ENCODE measurements at places on chromosomes 6 and 20.
A peak's percentile ranks its signal among the peaks of the same experiment; 100 is the strongest.

- DNase-seq = no peak
These were observed 16.5 kb downstream of the RTN4IP1 start for GRCh38 chr6:106612671-106613416.

DNA sequence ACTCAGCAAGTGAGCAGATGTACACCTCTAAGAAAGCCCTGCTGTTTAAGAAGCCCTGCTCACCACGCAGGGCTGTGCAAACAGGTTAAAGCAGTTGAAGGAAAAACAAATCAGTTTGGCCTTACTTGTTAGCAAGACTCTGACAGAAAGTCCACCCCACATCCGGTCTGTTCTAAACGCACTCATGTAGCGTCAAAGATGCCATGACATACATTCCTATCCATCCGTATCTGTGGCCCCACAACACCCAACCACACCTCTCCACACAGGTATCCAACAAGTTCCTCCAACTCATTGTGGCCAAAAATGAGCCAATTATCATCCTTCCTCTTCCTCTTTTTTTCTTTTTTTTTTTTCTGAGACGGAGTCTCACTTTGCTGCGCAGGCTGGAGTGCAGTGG is 22.8 kb upstream of the RAB22A start:
- no peak for DNase-seq

DNA sequence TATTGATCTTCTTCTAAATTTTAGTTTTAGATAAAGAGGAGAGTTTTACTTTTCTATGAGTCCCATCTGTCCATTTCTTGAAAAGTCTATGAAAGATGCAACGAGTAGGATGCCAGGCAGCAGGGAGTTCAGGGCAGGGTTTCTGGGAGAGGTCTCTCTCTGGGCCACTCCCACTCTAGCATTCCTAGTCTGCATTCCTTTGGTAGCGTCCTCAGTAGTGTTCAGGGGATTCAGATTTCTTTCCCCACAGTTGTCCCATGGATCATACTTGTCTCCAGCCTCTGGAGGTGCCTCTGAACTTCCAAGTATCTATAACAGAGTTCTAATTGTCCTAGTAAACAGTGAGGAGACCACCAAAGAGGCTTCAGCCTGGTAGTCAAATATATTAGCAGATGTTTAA is 225.3 kb downstream of the RIMS1 start:
- DNase-seq = no peak

- DNase-seq = no peak
These were observed 48.6 kb downstream of the ABHD12 start for GRCh38 chr20:25341716-25342680.

- DNase-seq = no peak
These were observed 127.9 kb downstream of the LMBRD1 start for GRCh38 chr6:69668916-69669315.

- no peak for DNase-seq
These were observed 1047.9 kb upstream of the MAP3K7 start for GRCh38 chr6:91634791-91635190.

DNA sequence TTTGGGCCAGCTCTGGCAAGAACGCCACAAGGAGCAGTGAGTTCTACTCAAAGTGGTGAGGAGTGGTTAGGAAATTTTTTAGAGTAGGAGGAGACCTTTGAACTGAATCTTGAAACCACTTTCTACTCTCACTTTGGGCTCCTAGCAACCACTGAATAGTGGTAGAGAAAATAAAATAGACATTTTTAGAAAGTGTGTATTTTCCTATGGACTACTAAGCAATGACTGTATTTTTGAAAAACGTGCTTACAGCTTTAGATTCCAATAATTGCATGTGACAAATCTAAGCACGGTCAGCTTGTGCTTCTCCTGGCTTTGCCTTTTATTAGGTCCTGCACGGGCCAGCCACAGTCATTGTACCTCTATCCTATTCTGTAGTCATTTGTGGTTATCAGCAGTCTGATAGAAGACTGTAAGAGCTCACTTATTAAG is 8.7 kb upstream of the IFNGR1 start:
- DNase-seq = no peak

- no peak for DNase-seq
These were observed 6.5 kb downstream of the ELOVL5 start for GRCh38 chr6:53342217-53342616.

DNA sequence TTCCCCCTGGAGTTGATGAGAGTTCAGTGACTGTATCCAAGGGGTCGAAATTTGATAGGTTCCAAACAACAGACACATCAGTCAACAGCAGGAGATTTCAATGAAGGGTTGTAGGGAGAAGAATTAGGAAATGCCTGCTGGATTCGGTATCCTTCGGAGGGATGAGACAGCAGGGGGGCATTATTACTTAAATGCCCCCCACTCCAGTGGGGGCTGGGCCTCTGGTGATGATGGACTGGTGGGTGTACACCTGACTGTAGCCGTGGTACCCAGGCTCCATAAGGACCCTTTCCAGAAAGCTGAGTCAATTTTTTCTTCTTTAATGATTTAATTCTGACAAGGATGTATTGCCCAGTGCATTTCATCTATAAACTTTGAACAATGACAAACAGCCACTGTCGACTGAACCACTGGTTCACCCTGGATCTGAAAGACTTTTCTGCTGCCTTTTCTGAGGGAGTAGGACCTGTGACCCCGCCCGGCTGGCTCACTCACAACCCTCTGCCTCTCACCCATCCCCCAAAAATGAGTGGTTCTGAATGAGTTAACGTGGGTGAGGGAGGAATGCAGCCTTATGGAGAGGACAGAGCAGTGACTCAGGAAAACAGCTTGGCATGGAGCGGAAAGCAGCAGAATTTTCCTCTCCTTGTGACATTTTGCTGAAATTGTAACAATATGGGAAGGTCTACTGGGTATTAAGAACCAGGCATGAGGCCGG is 41.0 kb downstream of the ZMYND8 start:
- DNase-seq = peak; percentile 26

DNA sequence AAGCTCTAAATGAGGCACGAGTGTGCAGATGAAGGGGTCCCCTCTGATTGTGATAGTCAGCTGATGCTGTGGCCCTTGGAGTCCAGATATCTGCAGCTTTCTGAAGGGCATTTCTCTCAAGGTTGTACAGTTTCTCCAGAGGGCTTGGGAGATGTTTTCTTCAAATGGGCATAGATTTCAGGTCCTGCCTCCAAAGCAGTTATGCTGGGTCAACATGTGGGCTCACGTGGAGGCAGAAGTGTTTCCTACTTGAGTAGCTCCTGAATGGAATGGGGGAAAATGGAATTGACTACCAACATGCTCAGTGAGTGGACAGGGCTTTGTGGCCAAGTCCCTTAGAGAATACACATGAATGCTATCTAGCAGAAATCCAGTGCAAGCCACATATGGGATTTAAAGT is 360.7 kb downstream of the SAMD5 start:
- DNase-seq = no peak

GRCh38 chr20:19758133-19758500 is at the start of gene RIN2:
Gene RIN2, plus strand, starts transcription at chr20:19758258. Its CDS starts 131,344 bp downstream, at chr20:19889602.
- peak; percentile 78 for DNase-seq

GRCh38 chr20:58824843-58825242 is 25.9 kb downstream of the GNAS-AS1 start:
- no peak for DNase-seq

GRCh38 chr20:11686820-11687543 is 230.7 kb upstream of the BTBD3 start:
- DNase-seq = peak; percentile 24

DNA sequence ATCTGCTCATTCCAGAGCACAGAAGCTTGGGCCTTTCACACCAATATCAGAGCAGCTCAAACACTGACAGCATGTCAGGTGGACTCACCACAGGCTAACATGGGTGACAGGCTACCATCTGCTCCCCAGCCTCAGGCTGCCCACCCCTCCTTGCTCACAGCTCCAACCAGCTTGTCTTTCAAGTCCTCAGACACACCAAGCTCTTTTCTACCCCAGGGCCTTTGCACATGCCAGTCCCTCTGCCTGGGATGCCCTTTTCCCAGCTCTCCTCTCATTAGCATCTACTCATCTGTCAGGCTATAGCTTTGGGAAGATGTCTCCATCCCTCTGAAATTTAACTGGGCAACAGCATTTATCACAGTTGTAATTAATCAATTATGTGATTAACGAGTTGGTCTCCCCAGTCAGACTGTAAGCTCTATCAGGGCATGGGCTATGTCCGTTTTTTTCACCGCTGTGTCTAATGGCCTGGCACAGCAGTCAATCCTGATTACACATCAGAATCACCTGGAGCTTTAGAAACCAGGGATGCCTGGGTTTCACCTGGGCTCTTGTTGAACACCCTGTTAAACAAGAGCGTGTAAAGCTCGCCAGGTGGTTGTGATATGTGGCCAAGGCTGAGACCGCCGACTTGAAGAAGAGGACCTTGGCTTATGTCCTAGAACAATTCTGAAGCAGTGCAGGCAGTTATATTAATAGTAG is 88.9 kb upstream of the MRPS10 start:
- no peak for DNase-seq

DNA sequence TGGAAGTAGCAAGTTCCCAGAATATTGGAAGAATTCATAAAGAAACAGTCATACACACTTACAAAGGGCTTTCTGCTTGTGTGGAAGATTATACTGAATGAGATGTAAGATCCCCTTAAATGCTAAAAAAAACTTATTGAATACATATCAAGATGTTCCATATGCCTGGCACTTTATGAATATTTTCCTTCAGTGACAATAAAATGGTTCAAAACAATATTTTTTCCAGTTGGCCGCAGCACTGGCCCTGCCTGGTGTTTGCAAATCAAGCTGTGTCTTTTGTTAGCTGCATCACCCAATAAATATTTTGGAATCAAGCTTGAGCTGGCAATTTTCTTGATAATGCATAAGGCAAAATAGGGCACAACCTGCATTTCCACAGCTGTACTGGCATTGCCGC is 51.2 kb downstream of the CFAP61 start:
- DNase-seq = no peak

- DNase-seq = peak; percentile 54
These were observed 13.5 kb upstream of the ZNF391 start for GRCh38 chr6:27374824-27375612.

GRCh38 chr6:12483712-12484111 is 193.6 kb downstream of the EDN1 start:
- no peak for DNase-seq

GRCh38 chr6:164184410-164184809 is 769.9 kb downstream of the QKI start:
- no peak for DNase-seq

DNA sequence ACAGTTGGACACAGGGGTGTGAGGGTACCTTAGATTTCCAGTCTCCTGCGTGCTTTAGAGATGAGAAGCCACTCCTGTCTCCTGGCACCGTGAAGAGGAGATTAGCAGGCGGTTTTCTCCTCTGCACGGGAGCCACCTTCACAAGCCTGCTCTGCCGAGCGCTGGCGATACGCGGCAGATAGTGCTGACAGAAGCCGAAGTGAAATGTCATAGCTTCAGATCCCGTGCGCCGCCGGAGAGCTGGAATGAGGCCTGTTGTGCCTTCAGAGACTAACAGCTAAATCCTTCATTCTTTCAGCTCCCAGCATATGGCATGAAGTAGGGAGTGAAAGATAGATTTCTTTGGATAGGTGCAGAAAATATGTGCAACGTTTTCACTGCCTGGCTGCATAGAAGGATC is 371.0 kb downstream of the TAF4 start:
- no peak for DNase-seq

GRCh38 chr20:58546756-58547622 is 31.8 kb upstream of the APCDD1L start:
- DNase-seq = no peak

GRCh38 chr20:22626496-22626895 is 42.1 kb upstream of the FOXA2 start:
- DNase-seq = no peak

DNA sequence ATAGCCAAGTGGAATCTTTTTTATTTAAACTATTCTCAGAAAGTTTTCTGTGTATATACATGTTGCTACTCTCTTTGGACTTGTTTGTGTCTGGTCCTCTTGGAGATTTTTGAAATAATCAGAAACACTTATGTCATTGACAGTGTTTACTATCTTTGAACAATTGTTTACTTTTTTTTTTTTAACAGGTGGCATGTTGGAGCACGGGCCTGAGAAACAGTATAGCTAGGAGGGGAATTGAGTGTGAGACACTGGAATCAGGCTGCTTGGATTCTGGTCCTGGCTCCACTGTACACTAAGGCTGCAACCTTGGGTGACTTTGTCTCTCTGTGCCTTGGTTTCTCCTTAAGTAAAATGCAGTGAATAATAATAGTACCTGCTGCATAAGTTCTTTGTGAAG is 279.6 kb downstream of the PRL start:
- DNase-seq = no peak

- no peak for DNase-seq
These were observed 972.7 kb downstream of the PRIM2 start for GRCh38 chr6:58290177-58290576.

GRCh38 chr20:51586005-51586440 is 43.5 kb upstream of the NFATC2 start:
- DNase-seq = no peak

DNA sequence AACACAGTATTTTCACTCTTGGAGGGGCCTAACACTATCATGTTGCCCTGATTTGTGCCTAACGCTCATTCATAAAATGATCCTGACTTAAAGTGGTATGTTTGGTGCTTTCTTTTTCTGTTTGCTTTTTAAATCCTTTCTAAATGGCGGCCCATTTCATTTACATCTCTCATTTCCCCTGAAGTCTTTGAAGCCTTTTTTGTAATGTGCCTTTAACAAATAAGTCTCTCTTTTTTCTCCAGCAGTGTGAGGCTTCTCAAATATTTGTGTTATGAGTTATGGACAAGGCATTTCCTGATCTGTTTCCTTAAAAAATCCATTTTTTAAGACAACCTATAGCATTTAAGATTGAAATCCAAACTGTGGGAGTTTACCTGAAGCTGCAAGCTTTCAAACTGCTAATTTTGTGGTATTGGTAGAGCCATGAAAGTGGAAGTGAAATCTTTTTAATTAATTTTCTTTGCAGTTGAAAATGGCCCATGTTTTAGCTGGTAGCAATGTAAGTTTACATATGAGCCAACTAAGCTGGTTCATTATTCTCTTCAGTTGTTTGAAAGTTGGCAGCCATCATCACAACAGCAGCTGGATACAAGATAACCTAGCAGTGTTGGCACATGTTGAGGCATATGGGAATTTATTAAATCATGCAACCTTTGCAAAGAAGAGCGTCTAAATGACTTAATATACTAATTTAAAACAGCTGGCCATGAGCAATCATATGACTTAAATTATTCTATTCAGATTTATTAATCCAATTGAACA is 469.7 kb downstream of the CDKAL1 start:
- no peak for DNase-seq

GRCh38 chr6:142416179-142416578 is 114.4 kb downstream of the ADGRG6 start:
- DNase-seq = no peak

DNA sequence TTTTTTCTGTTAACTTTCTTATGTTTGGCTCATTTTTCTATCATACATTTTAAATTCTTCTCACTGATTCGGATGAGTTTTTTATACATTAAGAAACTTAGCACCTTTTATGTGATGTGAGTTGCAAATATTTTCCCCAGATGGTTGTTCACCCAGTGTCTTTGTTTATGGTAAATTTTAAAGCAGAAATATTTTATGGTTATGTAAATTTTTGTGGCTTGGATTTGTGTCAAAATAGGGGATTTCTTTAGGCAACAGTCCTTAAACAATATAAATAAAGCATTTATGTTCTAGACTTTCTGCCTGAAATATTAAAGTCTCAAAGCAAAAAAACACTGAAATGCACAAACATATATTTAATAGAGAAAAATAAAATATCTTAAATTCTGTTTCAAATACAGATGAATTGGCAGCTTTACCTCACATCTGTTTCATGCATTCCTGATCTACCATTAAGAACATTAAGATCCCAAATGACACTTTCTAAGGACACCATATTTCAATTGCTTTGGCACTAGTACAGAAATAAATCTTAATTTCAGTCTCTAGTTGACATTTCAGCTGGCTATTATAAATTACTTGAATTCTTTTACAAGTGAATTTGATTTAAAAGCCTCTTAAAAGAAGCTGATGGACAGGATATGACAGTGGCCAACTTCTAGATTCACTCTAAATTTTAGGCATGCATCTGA is 646.6 kb downstream of the HACE1 start:
- no peak for DNase-seq
